ENCODE measurements at places on chromosomes 13 and 19. TPM values are rescaled to one million over a fixed set of nuclear protein-coding genes. Genes with fewer than 3 reads are reported as not detected.

GRCh38 chr19:16091546-16092475 lies 15.5 kb downstream of the TPM4 start:
- H3K4me1 ChIP-seq = peaks cover 11% of the 10 kb centered on the region
- no peak overlapping the region for H3K27ac ChIP-seq
- H3K27me3 ChIP-seq = no peaks in the 10 kb centered on the region
- H3K4me3 ChIP-seq = no peak overlapping the region
- DNase-seq = no peak
- peaks cover 96% of the 10 kb centered on the region for H3K36me3 ChIP-seq

DNA sequence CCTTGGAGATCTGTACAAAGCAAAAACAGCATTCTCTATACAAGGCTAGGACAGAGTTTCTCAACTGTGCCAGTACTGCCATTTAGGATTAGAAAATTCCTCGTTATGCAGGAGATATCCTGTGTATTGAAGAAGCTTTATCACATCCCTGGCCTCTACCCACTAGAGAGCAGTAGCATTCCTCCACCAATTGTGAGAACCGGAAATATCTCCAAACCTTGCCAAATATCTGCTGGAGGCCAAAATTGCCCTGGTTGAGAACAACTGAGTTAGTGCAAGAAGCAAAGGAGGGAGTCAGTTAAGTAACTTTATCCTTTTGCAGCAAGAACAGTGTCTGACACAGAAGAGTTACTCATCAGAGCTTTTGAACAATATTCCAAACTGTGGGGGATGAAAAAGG lies 16.2 kb upstream of the FREM2 start:
- no peak for DNase-seq
- no peak overlapping the region for H3K4me3 ChIP-seq
- no peaks in the 10 kb centered on the region for H3K27me3 ChIP-seq
- H3K4me1 ChIP-seq = no peaks in the 10 kb centered on the region
- H3K27ac ChIP-seq = no peak overlapping the region

- H3K4me1 ChIP-seq = peaks cover 4% of the 10 kb centered on the region
- H3K27ac ChIP-seq = no peak overlapping the region
- H3K4me3 ChIP-seq = no peak overlapping the region
- peaks cover 39% of the 10 kb centered on the region for H3K36me3 ChIP-seq
These were observed 13.7 kb downstream of the LDLR start for GRCh38 chr19:11102944-11103343.

GRCh38 chr13:97214921-97215320 lies 7.2 kb upstream of the MBNL2 start:
- no peaks in the 10 kb centered on the region for H3K27me3 ChIP-seq
- H3K36me3 ChIP-seq = no peaks in the 10 kb centered on the region
- peaks cover 17% of the 10 kb centered on the region for H3K4me1 ChIP-seq
- no peak overlapping the region for H3K27ac ChIP-seq
- no peak for DNase-seq
- no peak overlapping the region for H3K4me3 ChIP-seq

Gene MADCAM1
- total RNA-seq = 0.43 TPM
